Activated naive CD4-positive, alpha-beta T cell treated with anti-CD3 and anti-CD28 coated beads for 36 hours (primary cell): ENCODE measurements at places on chromosomes 16 and 17.

- no peak for DNase-seq
Measured at GRCh38 chr16:75647112-75647491, 363 bp downstream of the KARS1 start.

DNA sequence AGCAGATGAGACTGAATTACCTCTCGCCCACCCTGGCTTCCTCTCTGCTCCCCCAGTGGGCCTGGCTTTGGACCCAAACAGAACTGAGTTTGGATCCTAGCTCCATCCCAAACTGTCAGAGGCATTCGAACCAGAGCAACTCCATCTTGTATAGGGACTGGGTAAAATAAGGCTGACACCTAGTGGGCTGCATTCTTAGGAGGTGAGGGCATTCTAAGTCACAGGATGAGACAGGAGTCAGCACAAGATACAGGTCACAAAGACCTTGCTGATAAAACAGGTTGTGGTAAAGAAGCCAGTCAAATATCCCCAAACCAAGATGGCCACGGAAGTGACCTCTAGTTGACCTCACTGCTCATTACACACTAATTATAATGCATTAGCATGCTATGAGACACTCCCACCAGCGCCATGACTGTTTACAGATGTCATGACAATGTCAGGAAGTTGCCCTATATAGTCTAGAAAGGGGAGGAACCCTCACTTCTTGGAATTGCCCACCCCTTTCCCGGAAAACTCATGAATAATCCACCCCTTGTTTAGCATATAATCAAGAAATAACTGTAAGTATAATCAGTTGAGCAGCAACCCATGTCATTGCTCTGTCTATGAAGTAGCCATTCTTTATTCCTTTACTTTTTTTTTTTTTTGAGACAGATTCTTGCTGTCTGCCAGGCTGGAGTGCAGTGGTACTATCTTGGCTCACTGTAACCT, 44.4 kb downstream of the LYRM1 start:
- DNase-seq, result peak; percentile 58

- DNase-seq, result no peak
Measured at GRCh38 chr16:23310744-23311143, 8.6 kb downstream of the SCNN1B start.

DNA sequence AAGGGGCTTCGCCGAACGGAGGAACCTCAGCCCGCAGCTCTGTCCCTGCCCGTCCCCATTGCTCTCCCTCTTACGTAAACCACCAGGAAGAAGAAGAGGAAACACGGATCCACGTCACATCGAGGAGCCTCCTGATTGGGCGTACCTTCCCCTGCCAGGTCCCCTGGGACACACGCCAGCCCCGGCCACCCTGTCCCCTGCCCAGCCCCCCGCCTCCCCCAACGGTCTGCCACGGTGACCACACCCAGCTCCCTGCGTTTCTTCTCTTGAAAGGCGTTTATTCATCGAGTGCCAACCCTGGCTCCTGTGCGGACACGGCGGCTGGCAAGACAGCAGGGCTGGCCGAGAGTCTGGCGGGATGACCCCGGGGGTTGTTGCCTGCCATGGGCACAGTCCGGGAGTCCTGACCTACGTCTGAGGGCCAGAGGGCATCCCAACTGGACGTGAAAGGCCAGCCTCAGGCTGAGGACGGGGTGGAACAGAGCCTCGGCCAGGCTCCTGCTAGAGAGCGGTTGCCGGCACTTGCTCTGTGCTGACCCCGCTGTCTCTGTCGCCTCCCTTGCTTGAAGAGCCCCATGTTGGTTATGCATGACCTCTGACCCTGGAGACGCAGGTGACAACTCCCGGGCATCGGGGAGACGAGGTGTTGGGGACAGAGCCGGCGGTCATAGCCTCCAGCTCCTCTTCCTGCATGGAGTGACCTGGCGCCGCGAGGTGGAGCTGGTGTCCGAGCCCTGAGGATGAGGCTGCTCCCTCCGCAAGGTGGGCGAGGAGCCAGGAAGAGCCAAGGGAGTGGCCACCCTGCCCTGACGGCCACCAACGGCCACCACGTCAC, 40.5 kb upstream of the ACSF3 start:
- peak; percentile 13 for DNase-seq

DNA sequence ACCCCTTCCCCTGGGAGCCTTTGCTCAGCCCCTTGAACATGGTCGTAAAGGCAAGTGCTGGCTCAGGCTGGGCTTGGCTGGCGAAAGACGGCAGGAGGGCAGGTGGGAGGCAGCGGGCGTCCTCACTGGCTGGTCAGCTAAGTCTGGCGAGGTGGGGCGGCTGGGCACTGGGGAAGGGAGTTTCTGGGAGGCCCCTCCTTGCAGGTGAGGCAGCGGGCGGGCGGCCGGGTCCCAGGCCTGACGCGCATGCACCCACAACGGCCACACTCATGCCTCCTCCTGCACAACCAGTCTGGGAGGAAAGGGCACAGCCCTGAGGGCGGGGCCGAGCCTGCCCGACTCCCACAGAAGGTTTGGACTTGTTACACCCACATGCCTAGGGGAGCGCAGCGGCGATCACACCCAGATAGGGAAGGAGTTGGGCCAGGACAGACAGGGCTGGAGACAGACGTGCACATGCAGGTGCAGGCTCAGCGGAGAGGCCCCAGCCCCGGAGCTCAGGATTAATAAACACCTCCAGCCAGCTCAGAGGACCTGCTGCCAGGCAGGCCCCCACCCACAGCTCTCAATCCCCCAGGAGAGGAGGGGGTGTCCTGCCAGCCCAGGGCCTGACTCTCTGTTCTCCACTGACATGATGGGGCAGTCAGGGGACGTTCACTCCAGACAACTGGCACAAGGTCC, at the start of gene EVPL:
Gene EVPL (minus strand): TSS at position 148 of the 681 bp plus-strand sequence. CDS start 108 bp downstream, at position 40.
- no peak for DNase-seq

DNA sequence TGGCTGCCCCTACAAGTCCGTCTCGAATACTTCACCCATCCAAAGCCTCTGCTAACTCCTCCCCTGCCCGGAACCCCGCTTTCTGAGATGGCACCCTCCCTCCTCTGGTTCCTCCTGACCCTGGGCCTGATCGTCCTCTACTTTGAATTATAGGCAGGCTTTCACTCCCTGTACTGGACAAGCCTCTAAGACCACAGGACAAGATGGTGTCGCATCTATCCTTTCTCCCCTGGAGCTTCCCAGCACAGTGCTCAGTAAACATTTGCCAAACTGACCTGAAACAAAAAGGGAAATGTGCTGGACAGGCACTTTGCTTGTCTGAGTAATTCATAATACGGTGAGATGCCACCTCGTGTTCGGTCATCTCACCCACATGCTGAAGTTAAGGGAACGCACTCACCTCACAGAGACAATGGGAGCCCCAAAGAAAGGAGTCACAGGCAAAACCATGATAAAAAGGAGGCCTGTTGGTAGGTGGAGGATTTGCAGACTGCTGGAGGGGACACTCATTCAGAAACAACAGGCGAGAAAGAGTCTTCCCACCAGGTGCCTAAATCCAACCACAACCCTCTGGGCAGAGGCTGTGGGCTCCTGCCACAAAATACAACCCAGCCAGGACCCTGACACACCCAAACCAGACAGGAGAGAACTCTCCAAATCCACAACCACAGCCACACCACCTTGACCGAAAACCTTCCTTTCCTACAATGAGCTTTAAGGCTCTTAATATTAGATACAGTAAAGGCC, 28.2 kb downstream of the SNN start:
- no peak for DNase-seq
